ENCODE measurements at places on chromosomes 4 and X.

- DNase-seq = no peak
Measured at GRCh38 chr4:141686146-141686775, 49.9 kb downstream of the IL15 start.

GRCh38 chrX:133789829-133790228 is 195.6 kb downstream of the GPC3 start:
- no peak for DNase-seq

DNA sequence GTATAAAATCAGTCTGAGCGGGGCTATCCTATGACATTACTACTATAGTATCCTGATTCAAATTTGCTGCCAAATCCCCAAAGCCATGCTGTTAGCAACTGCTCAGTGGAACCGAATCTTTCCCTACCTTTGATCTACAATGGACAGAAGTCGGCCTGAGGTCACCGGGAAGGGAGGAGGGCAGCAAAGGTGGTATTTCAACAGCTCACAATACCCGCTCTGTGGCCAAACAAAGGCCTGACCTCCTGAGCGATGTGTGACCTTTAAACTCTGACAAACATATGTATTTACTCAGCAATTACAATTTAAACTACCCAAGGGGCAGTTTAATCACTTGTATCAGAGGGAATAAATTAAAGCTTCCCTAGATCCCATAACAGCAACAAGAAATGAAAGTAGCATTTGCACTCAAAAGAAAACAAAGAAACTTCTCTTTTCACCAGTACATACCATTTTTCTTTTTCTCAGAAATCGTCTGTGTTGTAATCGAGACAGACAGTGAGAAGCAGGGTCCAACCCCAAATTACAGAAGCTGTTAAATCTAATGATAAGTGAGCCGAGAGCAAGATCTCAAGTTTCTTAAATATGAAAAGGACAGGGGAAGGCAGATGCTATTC is 11.6 kb upstream of the TMEM128 start:
- DNase-seq = no peak

GRCh38 chr4:108536577-108536976 is 83.8 kb upstream of the RPL34 start:
- no peak for DNase-seq

DNA sequence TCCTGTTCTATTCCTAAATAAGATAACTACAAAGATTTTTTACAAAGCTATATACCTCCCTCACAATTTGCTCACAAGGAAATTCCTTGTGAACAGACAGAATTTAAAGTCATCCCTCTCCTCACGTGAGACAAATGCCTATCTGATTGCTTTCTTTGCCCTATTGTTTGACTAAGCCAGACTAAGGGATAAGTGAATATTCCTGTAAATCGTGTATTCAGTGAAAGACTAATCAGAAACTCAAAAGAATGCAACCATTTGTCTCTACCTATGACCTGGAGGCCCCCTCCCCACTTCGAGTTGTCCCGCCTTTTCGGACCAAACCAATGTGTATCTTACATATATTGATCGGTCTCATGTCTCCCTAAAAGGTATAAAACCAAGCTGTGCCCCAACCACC is 15.3 kb upstream of the ZBTB33 start:
- no peak for DNase-seq

- no peak for DNase-seq
Measured at GRCh38 chrX:42432552-42432951, 345.4 kb downstream of the PPP1R2C start.

DNA sequence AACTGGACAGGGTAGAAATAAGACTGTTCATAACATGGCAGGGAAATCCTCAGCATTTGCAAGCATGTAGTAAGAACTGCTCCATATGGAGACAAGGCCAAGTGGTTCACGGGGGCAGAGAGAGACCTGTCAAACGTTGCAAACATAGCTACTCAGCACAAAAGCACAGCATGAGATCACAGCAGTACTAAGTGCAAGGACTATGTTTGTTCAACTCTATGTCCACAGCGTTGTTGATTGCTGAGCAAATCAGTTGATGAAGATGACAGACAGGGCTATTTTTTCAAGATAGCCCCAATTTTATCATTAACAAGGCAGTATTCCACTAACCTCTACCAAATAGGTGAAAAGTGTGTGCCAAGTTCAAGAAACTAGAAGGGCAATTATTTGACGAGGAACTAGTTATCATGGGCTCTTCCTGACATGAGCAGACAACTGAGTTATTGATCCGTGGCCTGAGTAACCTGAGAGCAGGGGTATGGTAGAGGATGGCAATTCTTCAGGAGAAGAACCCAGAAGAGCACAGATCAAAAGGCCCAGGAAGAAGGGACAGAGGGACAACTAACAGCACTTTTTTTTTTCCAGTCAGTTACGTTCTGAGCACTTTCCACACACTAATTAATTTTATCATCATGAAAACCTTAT is 57.4 kb downstream of the SPOCK3 start:
- DNase-seq = no peak

DNA sequence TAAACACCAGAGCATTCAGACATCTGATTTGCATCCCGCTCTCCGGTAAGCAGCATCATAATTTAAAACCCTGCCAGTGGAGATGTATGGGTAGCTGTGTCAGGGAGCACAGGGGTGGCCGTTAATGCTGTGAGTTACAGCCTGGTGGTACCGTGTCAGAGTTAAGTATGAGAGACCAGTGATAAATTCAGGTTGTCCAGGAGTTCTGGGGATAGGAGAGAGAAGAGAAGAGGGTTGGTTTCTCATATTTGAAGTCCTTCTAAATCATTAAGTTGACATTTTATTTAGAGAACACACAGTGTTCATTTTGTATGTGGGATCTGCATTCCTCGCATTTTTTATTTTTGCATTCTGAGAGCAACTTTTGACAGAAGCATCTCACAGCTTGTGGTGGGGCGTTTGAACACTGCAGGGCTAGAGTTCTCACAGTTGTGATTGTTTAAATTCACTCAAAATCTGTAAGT is 157.6 kb downstream of the DCLK2 start:
- DNase-seq = no peak

DNA sequence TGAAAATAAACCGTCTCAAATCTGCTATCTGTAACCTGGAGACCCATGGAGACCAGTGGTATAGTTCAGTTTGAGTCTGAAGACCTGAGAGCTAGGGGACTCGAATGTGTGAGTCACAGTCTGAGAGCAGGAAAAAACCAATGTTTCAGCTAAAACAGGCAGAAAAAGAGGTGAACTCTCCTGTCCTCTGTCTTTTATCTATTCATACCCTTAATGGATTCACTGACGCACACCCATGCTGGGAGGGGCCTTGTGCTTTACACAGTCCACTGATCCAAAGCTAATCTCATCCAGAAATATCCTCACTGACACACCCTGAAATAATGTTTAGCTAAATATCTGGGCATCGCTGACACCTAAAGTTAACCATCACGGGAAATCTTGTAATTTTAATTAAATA is 297.9 kb downstream of the GPM6A start:
- no peak for DNase-seq

GRCh38 chr4:89113415-89113814 is 2.1 kb downstream of the TIGD2 start:
- no peak for DNase-seq

DNA sequence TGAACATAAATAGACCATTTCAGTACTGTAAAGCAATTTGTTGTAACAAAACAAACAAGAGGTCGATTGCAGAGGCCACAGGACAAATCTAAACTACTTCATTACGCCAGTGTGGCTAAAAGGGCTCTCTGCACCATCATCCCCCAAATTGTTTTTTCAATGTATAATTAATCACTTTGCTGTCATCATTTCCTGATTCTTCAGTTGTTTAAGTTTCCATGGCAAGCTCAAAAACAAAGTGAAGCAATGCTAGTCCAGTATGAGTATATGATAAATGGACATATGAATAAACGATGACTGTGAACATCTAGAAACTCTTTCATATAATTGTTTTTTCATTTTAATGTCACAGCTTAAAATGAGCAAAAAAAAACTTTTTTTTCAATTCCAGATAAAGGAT is 235.4 kb upstream of the FGF13 start:
- no peak for DNase-seq

- DNase-seq = peak; percentile 9
Measured at GRCh38 chr4:3331511-3332394, 38.9 kb downstream of the RGS12 start.

- DNase-seq = no peak
Measured at GRCh38 chr4:128951316-128951715, 141.8 kb downstream of the JADE1 start.
